Renal cortical epithelial cell (primary cell): ENCODE measurements at places on chromosomes 13 and 19. TPM values are rescaled to one million over a fixed set of nuclear protein-coding genes. Genes with fewer than 3 reads are reported as not detected.

ZBTB7A gene
- total RNA-seq = 22.6 and 38.1 TPM in 2 replicates

TGFBR3L gene
- 0.75 and 1.0 TPM in 2 replicates for total RNA-seq

ICAM5 gene
- total RNA-seq = 0.40 and 1.6 TPM in 2 replicates

SYNGR4 gene
- not detected in 2 replicates for total RNA-seq

ATCAY gene
- not detected in 2 replicates for total RNA-seq

ARL11 gene
- total RNA-seq = under 0.01 TPM in 1 of 2 replicates, not detected in the other

GRCh38 chr13:75368167-75368566 lies 113.8 kb downstream of the TBC1D4 start:
- DNase-seq = peak; percentile 78

GRCh38 chr13:100824366-100824765 lies 149.8 kb upstream of the TMTC4 start:
- DNase-seq = no peak

- DNase-seq = no peak
These were observed 77.5 kb downstream of the RASA3 start for GRCh38 chr13:114054830-114055439.

GRCh38 chr13:52899206-52899605 lies 50.8 kb upstream of the PCDH8 start:
- no peak for DNase-seq

DNA sequence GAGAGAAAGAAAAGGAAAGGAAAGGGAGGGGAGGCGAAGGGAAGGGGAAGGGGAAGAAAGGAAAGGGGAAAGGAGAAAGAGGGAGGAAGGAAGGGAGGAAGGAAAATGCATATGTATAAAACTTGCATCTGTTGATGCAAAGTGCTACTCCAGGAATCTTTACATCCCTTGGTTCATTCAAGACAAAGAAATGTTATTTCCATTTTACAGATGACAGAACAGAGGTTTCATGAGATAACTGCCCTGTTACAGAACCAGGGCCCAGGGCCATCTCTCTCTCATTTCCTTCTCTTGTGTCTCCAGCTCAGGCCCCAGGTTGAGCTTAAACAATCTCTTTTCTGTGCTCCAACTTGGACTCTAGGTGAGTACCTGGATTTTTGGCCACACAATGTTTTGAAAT lies 1.8 kb upstream of the SLC25A30 start:
- no peak for DNase-seq

GRCh38 chr13:79939689-79940088 lies 401.2 kb downstream of the SPRY2 start:
- no peak for DNase-seq

DNA sequence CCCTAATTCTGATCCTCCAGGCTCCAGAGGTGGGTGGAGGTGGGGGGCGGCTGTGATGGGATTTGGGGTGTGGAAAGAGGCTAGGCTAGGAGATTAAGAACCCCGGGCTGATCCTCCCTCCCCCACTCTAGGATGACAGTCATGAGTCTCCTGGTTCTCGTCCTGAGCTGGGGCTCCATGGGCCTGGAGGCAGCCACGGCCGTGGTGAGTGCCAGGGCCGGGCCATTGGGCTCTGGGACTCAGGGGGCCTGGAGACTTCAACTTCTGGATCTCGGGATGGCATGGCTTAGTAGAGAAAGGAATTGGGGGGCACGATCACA lies 13.9 kb downstream of the TTYH1 start:
- DNase-seq = no peak

DNA sequence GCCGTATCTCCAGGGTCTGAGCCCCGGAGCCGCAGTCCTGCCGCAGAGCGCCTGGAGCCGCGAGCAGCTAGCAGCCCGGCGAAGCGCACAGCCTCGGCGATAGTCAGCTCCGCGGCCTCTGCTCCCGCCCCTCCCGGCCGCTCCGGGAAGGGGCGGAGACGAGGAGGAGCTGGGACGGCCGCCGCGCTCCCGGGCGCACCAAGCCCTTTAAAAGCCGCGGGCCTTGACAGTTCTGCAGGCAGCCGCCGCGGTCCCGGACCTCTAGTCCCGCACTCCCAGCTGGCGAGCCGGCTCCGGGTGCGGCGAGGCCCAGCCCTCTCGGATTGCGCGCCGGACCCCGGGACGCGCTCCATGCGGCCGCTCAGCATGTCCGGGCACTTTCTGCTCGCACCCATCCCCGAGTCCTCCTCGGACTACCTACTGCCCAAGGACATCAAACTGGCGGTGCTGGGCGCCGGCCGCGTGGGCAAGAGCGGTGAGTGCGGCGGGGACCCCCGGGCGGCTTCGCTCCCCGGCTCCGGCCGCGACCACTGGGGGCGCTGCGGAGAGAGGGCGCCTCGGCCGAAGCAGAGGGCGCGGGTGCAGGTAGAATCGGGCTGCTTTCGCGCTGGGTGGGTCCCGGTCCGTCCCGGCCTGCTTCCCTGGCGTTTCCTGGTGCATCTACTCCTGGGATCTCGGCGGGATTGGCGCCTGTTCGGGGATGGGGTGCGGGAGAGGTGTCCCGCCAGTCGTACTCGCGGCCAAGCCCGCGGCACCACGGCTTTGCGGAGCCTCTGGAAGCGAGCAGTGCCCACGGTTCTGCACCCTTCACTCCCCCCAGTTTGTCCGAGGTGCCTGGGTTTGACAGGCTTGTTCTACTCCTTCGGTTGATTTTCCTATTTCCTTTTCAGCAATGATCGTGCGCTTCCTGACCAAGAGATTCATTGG lies at the start of gene RASL11A:
TSS of gene RASL11A (plus strand) at position 237 of the 927 bp plus-strand sequence. CDS start at position 352, 115 bp downstream.
- DNase-seq = peak; percentile 59

GRCh38 chr19:2711172-2711874 lies 8.8 kb upstream of the GNG7 start:
- no peak for DNase-seq

DNA sequence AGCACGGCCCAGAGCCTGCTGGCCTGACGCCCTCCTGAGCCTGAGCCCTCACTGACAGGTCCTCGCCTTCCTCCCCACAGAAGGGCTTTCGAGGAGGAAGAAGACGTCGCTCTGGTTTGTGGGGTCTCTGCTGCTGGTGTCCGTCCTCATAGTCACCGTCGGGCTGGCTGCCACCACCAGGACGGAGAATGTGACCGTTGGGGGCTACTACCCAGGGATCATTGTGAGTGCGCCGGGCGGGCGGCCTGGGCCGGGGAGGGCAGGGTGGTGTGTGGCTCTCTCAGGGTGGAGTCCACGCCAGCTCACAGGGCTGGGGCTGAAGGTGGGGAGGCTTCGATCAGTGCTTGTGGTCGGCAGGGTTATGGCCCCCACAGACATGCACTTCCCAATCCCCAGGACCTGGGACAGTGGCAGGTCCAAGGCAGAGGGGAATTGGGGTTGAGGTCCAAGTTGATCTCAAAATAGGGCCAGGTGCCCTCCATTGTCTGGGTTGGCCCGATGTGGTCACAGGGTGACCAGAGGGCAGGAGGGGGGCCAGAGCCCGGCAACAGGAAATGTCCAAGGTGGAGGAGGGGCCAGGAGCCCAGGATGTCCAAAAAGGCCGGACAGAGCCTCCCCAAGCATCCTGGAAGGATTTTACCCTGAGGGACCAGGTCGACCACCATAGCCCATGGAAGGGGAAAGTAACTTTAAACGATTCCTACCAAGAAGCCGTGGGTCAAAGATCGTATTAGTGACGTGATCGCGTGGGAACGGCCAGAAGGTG lies 7.2 kb downstream of the TMEM255B start:
- DNase-seq = no peak

DNA sequence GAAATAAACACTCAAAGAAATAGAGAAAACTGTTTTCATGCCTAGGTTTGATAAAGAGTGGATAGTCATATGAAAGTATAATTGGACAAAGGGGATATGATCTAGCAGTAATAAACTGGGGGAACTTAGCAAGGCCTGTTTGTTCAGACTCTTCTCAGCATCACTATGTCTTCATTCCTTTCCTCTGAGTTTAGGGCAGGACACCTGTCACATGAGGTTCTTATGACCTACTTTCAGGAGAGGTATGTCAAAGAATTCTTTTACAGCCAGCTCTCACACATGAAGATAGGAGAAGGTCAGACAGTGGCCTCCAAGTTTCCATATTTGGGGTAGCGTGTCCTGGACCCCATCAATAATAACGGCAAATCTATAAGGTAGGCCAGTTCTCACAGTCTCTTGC lies 11.4 kb upstream of the RFXAP start:
- DNase-seq = peak; percentile 22

DNA sequence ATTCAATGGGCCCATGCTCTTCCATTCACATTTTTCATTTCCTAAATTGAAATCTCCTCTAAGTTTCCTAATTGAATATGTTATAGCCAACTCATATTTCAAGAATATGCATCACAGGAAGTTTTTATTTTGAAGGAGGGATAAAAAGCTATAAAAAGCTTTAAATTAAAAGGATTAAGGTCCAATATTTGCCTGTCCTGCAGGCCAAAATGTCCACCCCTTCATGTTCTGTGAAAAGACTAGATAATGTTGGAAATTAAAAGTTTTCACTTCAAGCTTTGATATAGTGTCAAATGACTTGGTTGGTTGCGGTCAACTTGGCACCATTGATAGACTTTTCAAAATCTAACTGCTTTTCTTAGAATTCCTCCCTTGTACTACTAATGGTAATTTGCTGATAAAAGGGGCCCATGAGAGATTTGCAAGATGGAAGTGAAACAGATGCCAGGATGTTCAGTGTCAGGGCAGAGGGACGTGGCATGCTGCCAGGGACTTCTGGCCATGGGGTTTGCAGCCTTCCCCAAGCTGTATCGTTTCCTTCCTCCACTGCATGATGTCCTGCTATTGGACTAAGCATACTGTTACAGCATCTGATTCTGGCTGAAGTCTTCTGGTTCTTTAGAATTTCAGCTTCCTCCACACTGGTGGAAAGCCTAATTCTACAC lies 547.3 kb upstream of the MIR17HG start:
- DNase-seq = no peak

DNA sequence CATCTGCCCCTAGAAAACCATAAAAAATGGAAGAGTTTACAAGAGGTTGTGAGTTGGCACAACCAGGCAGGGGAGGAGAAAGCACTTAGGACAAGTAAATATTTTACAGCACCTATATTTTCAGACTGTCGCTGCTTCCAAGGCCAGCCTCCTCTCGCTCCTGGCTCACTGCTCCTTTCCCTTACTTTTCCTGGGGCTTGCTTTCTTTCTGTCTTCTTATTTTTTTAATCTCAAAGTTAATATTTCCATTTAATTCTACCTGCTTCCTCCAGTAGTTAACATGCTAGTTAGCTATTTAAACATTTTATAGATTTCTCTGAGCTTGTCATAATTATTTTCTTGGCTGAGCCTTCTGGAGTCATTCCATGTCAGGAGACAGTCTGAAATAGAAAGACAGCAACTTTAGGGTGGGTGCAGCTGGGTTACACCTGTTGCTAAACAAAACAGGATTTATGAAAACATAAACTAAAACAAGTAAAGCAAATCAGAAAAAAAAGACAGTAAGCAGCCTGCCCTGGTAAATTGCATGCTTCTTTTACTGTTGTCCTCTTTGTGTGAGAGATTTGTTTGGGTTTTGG lies 330.1 kb downstream of the DLEU7 start:
- DNase-seq = peak; percentile 67

DNA sequence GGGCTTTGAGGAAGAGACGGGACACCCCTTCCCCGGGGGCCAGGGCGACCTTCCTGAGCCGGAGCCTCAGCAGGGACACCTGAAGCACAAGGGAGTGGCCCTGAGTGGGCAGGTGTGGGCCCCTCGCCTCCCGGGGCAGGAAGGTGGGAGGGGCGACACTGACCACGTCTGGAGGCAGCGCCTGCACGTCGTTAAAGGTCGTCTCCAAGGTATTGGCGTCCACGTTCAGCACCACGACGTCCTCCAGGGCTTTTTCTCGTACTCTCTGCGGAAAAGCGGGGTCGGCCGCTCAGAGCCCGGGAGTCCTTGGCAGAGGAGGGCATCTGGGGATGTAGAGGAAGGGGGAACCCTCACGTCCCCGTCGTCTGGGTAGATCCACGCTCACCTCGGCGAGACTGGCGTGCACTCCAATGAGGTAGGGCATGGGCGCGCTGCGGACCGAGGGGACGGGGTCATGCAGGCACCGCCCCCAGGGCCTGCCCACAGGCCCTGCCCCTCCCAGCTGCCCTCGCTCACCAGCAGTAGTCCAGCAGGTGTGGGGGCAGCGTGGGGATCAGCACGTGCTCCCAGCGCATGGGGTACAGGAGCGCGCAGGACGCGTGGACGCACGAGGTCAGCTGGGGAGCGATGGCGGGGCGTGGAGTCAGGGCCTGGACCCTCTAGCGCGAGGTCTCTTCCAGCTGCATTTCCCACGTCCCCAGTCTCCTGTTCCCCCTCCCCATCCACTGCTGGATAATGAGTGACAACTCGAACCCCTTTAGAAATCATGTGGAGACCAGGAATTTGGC lies 6.1 kb downstream of the DENND1C start:
- DNase-seq = no peak

DNA sequence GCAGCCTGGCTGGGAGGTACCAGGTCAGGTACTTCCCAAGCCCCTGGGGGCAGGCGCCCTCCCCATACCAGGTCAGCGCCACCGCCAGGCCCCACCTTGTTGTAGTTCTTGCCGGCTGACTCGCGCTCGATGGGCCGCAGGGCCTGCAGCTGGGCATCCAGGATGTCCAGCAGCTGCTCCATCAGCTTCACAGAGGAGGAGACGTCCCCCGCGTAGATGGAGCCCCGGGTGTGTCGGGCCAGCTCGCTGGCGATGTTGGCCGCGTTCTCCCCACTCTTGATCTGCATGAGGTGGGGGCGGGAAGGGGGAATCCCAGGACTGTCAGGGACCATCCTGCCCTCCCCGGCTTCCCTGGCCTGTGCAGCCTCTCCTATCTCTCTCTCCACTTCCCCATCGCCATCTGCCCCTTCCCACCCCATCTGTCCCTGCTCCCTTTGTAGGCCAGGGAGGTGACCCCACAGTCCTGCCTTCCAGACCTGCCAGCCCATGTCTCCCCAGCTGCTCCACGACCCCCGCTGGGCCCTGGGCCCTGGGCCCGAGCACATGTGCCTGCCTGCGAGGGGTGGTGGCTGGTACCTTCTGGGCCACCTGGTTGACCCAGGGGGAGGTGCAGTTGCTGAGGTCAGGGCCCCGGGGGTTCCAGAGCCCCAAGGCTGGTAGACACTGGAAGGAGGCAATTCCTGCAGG lies 23.8 kb upstream of the ASF1B start:
- no peak for DNase-seq

- no peak for DNase-seq
These were observed 297.9 kb upstream of the ARGLU1 start for GRCh38 chr13:106865716-106866440.

DNA sequence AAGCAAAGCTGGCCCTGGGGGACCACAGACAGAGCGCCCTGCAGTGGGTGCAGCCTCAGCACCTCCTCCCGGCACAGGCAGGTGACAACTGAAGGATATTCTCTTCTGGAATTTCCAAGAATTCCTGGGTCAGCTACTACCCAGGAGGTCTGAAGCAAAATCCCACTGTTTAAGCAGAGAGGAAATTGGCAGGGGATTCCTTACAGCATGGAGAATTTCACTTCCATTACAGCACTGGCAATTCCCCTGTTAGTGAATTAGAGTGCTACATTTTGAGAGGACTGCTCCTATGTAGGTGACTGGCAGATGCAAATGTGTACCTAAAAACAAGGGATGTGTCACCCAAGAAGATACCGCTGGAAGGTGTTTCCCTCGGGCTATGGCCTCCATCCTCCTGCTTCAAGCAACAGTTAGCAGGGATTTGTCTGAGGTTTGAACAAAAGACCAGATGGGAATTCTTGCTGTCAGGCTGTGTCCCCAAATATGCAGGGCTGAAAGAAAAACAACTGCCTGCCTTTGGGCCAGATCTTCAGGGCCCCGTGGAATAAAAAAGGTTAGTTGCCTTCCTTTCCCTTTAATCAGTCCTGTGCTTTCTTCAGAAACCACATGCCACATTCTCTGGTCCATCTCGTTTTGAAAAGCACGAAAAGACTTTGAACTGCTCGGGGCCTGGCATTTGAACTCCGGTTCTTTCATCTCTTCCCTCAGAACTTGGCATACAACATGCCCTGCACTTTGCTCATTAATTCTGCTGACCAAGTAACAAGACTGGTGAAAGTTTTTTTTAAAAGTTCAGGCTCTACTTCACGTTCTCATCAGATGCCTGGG lies 296.4 kb downstream of the DNAJC15 start:
- peak; percentile 68 for DNase-seq
